ENCODE measurements at places on chromosomes 16 and 17.

GRCh38 chr17:13362341-13363122 lies 239.2 kb downstream of the HS3ST3A1 start:
- no peak for DNase-seq

- no peak for DNase-seq
Observed at GRCh38 chr16:35753559-35754390, 2294.4 kb downstream of the TP53TG3F start.

- DNase-seq: no peak
Observed at GRCh38 chr17:33989361-33990148, 265.5 kb upstream of the CCL2 start.

DNA sequence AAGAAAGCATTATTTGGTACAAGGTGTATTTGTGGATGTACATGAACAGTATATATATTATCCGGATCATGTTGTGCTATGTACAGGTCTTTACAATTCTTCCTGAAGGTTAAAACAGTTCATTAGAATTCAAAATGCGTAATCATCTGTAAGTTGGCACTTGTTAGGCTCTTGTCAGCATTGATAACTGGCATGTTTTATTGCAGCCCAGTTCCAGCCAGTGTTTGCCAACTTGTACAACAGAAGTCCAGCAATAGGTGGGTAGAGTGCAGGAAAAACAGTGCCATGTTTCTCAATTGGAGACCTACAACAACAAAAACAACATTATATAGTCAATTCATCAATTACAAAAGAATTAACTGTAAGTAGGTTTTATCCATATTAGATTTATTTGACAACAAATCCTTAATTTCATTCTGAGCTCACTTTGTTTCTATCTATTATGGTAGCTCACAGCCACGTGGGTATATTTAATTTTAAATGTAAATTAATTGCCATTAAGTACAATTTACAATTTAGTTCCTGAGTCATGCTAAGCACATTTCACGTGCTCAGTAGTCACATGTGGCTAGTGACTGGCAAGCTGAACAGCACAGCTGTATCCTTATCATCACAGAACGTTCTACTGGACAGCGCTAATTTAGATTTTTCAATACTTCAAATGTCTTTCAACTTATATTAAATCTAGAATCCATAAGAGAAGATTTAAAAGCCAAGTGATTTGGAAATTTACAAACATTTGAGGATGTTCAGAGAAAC lies 8.6 kb upstream of the ANKFY1 start:
- DNase-seq: no peak

- no peak for DNase-seq
Observed at GRCh38 chr16:25493136-25493811, 198.5 kb upstream of the HS3ST4 start.

- DNase-seq: no peak
Observed at GRCh38 chr17:41420134-41420533, 4.3 kb downstream of the KRT37 start.

GRCh38 chr17:16353317-16354174 lies at the start of gene CENPV:
CENPV (minus strand) TSS chr17:16353469; CDS start chr17:16353436, 33 bp downstream.
- peak; percentile 53 for DNase-seq

GRCh38 chr16:48000622-48001021 lies 155.2 kb downstream of the ABCC12 start:
- DNase-seq: no peak

GRCh38 chr16:27369806-27370205 lies 32.2 kb upstream of the IL21R start:
- no peak for DNase-seq

DNA sequence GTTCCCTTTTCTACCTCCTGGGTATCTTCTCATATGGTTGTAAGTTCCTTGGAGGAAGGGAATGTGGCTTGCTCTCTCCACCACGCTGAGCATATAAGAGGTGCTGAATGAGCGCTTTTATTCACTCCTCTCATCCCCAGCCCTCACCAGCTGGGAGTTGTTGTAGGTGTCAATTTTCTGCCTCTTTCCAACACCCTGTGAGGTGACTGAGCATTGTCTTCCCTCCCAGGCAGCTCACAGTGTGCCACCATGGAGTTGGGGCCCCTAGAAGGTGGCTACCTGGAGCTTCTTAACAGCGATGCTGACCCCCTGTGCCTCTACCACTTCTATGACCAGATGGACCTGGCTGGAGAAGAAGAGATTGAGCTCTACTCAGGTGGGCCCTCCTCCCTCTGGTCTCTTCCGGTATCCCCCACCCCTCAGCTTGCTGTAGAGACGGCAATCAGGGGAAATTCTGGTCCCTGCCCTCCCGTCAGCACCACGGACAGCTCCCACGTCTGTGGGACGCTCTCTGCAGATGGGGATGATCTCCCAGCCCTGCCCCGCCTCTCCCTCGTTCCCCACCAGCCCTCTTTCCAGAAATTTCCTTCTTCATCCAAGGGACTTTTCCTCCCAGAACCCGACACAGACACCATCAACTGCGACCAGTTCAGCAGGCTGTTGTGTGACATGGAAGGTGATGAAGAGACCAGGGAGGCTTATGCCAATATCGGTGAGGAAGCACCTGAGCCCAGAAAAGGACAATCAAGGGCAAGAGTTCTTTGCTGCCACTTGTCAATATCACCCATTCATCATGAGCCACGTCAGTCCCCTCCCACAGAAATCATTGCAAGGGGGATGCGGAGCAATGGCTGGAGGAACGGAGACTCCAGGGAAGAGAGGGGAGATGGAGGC lies 18.3 kb downstream of the CIITA start:
- peak; percentile 75 for DNase-seq

DNA sequence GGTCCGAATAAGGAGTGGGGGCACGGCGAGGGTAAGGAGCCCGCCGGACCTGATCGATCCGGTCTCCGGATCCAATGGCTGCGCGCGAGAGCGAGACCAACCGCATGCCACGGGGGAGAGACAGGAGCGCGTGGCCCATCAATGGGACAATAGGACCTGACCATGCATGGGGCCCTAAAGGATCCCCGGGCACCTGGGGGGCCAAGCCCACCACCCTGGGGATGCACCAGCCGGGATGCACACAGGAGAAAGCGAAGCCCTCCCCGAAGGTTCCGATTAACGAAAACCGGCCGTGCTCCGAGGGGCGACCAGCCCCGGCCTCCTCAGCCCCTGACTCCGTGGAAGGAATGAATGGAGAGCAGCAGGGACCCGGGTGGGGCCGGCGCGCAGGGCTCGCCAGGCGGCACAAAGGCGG lies 525 bp downstream of the JPT1 start:
- no peak for DNase-seq

GRCh38 chr16:16042076-16042475 lies 92.7 kb downstream of the ABCC1 start:
- no peak for DNase-seq

All from neuronal stem cell (in vitro differentiated cells).